ENCODE measurements at places on chromosomes 3 and 15. TPM values are rescaled to one million over a fixed set of nuclear protein-coding genes. Genes with fewer than 3 reads are reported as not detected.

DNA sequence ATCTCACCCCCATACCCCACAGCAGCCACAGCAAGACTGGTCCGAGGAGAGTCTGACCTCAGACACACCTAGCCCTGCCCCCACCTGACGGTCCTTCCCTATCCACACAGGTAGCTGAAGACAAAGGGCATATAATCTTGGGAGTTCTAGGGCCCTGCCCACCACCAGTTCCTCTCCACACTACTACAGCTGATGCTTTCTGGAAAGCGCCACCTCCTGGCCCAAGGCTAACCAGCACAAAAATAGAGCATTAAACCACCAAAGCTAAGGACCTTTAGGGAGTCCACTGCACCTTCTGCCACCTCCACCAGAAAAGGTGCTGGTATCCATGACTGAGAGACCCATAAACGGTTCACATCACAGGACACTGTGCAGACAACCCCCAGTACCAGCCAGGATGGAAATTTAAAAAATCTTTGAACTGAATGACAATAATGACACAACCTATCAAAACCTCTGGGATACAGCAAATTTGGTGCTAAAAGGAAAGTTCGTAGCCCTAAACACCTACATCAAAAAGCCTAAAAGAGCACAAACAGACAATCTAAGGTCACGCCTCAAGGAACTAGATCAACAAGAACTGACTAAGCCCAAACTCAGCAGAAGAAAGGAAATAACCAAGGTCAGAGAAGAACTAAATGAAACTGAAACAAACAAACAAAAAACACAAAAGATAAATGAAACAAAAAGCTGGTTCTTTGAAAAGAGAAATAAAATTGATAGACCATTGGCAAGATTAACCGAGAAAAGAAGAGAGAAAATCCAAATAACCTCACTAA lies 122.1 kb upstream of the TPRG1 start:
- no peak for DNase-seq

- no peak for DNase-seq
These were observed 52.2 kb downstream of the SEMA5B start for GRCh38 chr3:122975163-122975923.

Gene ACKR4
- 12.6 TPM for total RNA-seq

DNA sequence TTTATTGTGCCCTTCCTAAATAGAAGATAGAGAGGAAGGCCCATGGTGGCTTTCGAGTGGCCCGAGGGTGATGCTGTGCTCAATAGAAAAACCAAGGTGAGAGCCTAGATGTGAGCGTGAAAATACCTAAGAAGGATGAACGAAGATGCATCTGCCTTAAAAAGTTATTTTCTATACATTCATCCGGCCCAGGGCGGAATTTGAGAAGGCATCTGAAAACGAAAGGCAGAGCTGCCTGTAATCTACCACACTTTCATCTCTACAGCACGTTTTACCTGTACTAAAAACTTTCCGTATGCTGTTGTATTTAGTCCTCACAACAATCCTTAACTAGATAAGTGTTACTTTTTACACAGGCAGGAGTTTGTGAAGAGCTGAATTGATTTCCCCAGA lies 1.4 kb downstream of the DUT start:
- no peak for DNase-seq

GRCh38 chr3:126835472-126836219 lies 131.6 kb downstream of the CHCHD6 start:
- no peak for DNase-seq

Gene EIF1B
- total RNA-seq, result 31.3 TPM

Measured in Peyer's patch (tissue), 4 donors.